Activated CD4-positive, CD25-positive, alpha-beta regulatory T cell (primary cell): ENCODE measurements at places on chromosomes 7 and 10.

GRCh38 chr10:70328967-70329366 lies 45.2 kb upstream of the NPFFR1 start:
- DNase-seq, result no peak

- no peak for DNase-seq
Measured at GRCh38 chr7:117751775-117752174, 121.5 kb downstream of the CTTNBP2 start.

DNA sequence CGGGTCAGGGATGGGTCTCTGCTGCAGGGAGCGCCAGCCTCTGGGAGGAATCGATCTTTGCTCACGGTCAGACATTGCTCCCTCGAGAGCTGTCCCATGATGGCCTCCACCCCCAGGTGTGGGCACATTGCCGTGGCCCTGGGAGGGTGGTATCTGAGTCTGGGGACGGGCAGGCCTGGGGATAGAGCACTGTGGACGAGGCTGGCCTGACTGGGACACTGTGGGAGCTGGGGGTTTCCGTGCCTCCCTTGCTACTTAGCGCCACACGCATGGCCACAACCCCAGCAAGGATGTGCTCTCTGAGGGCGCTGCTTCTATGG lies 55.7 kb downstream of the JAKMIP3 start:
- DNase-seq, result no peak

DNA sequence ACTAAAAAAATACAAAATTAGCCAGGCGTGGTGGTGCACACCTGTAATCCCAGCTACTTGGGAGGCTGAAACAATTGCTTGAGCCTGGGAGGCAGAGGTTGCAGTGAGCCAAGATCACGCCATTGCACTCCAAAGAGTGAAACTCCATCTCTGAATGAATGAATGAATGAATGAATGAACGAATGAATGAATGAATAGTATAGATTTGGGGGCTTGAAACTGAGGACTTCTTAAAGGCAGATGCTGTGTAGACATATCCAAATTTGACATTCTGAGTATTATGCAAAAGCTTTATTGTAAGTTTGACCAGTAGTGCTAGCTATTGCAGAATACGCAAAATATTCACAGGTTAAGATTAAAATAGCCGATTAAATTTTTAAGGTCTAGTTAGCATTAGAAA lies 30.8 kb upstream of the ST7 start:
- no peak for DNase-seq

DNA sequence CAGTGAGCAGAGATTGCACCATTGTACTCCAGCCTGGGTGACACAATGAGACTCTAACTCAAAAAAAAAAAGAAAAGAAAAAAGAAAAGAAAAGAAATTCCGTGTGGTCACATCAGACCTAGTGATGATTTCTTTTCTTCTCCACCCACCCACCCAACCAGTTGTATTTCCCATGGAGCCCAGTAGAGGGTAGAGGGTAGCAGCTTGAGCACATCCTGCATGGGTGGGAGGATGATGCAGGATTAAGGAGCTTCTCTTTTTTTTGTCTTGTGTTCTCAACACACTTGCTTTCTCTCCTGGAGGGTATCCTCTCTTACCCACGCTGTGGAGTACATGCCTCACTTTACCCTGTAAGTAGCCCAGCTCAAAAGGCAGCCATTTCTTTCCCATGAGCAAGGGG lies 118.6 kb upstream of the CARD11 start:
- no peak for DNase-seq

- DNase-seq, result no peak
Measured at GRCh38 chr7:55052081-55052480, 33.3 kb downstream of the EGFR start.

DNA sequence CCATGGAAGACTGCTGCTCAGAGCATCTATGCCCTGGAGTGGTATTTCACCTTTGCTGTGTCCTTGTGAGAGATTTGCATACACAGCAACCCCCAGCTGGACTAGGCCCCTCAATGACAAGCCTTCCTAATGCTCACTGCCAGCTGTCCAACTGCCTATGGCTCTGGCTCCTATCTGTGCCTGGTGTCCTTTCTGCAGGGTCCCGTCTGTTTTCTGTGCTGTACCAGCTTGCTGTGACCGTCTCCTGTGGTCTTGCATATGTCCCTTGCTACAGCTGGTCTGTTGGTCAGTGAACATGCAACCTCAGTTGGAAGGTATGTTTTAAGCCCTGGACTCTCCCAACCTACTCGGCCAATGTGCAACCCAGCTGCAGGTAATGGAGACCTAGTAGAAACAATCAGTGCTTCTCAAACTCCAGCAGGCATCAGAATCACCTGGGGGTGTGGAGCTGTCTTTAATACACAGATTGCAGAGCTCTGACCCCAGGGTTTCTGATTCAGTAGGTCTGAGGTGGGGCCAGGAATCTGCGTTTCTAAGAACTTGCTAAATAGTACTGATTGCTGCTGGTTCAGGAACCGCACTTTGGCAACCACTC lies 306.4 kb upstream of the ZNF32 start:
- DNase-seq, result no peak

DNA sequence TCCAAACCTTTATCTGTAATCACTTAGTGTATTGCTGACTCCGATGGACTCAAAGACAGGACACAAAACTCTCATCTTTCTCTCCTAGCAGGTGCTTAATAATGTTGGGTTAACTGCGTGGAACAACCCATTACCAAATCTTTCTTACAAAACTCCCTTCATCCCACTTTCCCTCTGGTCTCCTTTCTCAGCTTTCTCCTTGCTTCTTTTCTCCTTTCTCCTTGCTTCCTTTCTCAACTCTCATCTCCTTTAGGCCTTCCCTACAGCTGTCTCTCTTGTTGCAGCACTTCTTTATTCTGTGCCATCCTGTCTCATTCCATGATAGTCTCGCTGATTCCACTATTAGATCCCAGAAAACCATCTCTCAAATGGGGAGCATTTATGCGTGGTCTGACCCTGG lies 67.5 kb downstream of the TNS3 start:
- DNase-seq, result no peak

GRCh38 chr10:130764651-130765050 lies 546.9 kb downstream of the TCERG1L start:
- no peak for DNase-seq

GRCh38 chr10:110864662-110865140 lies 7.0 kb upstream of the PDCD4 start:
- DNase-seq, result peak; percentile 6

DNA sequence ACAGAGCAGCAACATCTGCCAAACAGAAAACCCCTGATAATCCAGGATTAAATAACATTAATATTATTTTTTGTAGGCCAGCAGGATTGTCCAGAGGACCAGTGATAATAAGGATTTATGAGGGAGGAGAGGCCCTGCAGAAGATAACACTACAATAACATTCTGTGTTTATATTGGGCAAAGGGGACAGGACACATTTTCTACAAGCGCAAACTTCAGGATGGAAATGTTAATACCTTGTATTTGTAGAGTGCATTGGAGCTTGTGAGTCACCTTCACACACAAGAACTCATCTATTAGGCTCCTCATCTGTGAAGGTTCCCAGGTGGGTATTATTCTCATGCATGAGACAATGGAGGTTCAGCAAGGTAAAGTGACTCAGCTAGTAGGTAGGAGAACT lies 51.0 kb downstream of the BAMBI start:
- DNase-seq, result no peak

DNA sequence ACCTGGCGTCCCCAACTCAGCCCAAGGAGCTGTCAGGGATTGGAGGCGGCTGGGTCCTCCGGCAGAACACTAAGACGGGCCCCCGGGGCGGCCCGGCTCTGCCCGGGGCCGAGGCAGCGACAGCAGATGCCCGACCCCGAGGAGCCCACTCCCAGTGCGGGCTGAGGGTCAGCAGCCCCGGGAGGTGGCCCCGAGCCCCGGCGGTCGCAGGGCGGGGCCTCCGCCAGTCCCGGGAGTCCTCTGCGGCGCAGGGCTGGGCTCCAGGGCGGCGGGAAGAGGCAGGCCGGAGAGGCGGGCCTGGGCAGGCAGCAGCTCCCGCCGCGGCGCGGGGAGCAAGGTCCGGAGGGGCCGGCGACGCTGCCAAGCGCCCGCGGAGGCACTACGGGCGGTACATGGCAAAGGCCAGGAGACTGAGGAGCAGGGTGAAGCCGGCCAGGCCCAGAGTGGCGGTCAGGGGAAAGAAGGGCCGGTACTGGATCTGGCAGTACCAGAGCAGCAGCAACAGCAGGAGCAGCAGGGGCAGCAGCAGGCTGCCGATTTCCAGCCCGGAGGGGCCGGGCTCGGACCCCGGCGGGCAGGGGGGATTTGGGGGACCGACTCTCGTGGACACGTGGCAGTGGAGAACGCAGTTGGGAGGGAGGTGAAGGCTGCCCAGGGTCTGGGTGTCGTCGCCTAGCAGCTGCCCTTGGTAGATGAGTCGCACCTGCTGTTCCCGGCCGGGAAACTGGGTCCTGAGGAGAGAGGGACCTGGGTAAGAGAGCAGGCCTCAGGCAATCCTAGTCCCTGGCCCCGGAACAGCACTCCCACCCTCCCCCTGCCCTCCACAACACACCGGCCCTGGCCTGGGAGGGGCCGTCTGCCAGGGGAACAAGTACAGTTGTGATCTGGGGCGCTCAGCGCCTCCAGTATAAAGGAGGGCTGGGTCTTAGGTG lies 827 bp upstream of the FASTK start:
- no peak for DNase-seq

DNA sequence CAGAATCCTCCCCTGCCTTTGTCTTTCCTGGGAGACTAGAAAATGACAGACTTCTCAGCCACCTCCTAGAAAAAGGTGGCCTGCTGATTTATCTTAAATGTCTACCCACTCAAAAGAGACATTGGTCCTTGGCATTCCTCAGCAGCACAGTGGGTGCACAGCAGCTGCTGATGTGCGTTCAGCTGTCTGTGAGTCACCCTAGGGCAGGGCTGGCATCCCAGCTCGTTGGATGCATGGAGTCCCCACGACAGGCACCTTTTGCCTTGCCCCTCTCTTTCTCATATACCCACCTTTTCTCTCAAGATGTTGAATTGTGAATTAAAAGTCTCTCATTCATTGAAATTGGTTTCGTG lies 113.0 kb downstream of the DOCK1 start:
- DNase-seq, result no peak

DNA sequence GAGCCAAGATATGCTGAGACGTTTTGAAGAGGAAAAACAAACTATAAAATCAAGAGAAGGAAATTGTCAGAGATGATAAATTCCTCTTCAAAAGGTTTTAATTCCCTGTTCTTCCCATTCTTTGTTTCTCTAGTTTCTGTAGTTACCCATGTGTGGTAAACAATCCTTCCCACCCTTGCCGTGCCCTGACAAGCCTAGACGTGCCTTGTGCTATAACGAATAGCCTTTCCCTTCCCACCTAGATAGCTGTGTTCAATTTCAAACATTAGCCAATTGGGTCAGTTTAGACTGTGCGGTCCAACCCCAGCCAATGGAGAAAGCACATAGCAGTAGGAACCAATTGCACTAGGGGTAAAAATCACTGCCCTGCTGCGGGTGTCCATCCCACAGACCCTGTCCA lies 138.1 kb downstream of the RALA start:
- DNase-seq, result no peak

DNA sequence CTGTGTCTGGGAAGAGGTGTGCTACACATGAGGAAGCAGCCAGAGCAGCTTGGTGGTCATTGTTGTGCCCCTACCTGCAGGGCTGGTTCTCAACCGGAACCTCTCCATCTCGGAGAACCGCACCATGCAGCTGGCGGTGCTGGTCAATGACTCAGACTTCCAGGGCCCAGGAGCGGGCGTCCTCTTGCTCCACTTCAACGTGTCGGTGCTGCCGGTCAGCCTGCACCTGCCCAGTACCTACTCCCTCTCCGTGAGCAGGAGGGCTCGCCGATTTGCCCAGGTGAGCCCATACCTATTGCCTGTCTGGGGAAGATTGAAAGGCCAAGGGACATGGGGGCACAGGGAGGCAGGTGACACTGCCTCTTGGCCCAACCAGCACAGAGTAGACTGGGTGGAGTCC lies 29.3 kb upstream of the CSGALNACT2 start:
- DNase-seq, result no peak

GRCh38 chr7:41695661-41696322 lies 7.1 kb downstream of the INHBA start:
- no peak for DNase-seq

DNA sequence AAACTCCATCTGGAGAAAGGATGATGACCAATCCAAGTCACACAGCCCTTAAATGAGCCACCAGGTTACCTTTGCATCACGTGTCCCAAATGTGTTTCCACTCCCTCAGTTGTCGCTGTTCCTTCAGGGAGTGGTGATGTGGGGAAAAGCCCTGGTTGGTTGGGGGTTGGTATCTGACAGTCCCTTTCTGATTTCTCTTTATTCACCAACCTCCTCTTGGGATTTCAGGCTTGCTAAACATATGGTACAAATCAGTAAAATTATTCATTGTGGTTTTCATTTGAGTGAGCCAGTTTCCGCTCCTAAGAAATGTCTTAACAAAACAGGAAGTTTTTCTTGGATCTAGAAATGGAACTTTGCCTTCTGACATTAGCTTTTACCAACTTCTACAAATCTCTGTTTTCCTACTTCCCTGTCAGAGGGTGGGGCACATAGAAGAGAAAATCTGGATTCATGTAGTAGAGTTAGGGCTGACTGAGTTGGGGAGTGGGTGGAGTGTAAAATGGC lies 40.0 kb upstream of the KMT2E start:
- no peak for DNase-seq

DNA sequence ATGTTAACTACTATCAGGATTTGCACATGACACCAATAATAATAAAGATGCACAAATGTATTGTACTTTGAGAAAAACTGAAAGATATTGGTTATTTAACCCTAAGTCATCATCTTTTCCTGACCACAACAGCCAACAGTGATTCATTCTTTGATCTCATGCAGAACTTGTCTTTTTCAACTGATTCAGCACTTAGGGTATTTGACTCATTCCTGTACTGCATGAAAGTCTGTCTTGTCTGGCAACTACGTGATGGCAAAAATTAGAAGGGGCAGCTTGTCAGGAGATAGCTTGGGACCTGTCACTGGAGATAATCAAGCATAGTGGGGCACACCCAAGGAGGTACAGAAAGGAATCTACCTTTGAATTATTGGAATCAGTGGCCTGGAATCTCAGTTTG lies 77.8 kb upstream of the LRRC17 start:
- no peak for DNase-seq

DNA sequence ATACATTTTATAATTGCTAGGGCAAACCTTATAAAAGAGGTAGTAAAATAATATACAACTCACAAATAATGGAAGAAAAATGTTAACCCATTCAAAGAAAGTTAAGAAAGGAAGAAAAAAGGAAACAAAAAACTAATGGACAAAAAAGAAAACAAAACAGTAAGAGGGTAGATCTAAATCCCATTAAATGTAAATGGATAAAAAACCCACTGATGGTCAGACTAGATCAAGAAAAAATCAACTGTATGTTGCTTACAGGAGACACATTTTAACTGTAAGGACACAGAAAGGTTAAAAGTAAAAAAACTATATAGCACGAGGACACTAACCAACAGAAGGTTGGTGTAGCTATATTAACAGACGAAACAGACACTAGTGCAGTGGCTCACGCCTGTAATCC lies 18.0 kb downstream of the FOXL3 start:
- DNase-seq, result no peak

DNA sequence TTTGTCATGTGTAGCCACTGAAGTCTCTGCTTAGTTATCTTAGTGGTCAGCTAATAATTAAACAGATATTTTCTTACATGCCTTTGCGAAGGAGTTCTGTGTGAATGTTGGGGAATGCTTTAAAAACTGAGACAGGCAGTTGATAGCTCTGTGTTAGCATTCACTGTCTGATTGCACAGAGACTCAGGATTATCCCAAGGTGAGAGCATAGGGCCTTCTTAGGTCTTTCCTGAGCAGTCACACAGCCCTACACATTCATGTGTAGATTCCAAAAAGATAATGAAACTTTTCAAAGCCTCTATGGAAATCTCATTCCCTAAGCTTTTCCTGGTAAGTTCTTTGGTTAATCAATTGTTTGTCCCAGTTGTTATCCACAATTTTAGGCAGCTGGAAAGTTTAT lies 67.7 kb downstream of the CASD1 start:
- no peak for DNase-seq

- no peak for DNase-seq
Measured at GRCh38 chr7:155494551-155494950, 36.6 kb downstream of the EN2 start.
